HT1080 (cell line): ENCODE measurements at places on chromosomes 13 and 19. TPM values are rescaled to one million over a fixed set of nuclear protein-coding genes. Genes with fewer than 3 reads are reported as not detected.

- DNase-seq, result no peak
Observed at GRCh38 chr13:102599426-102600012, 2.7 kb downstream of the TPP2 start.

- no peak for DNase-seq
Observed at GRCh38 chr19:9018163-9018875, 8.1 kb upstream of the MUC16 start.

- no peak for DNase-seq
Observed at GRCh38 chr19:53357821-53358581, 7.5 kb upstream of the ZNF525 start.

GRCh38 chr13:112510002-112510780, 77.8 kb downstream of the TUBGCP3 start:
- DNase-seq, result peak; percentile 52

- no peak for DNase-seq
Observed at GRCh38 chr19:29525901-29526729, at the start of gene VSTM2B. Gene VSTM2B, plus strand, starts transcription at chr19:29525994. Its CDS starts 590 bp downstream, at chr19:29526584.

DNA sequence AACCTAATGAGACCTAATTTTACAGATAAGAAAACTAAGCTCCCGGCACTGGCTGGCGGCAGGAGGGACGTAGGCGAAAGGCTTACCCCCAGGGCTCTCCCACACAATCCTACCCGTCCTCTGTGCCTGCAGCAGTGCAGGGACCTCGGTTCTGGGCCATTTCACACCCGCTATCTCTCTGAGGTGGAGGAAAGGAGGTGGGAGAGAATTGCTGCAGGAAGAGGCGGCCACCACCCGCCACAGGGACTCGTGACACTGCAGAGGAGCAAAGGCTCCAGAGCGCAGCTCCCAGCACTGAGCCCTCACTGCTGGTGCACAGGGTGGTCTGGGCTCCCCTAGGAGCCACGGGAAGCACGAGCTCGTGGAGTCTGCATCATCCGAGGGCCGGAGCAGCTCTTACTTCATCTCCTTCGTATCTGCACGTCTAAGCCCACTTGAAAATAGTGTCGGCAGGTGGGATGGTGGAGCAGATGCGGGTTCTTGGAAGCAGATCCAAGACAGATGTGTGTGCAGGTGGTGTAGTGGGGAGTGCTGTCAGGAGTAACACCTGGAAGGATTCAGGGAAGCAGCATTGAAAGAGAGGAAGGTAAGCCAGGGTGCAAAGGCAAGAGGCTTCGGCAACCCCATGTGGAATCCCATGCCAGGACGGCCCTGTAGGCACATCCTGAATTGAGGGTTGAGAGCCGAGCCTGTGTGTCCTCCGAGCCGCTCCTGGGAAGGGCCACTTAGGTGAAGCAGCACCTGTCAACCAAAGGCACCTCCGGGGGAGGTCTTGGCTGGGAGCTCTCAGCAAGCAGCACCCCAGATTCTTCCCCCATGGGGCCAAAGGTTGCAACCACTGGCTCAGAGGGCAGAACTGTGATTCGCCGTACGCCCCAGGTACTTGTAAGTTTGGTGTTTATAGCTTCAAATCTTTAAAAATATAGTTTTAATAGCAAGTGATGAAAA, 115.8 kb upstream of the SPACA7 start:
- no peak for DNase-seq

- peak; percentile 53 for DNase-seq
Observed at GRCh38 chr13:32650705-32651311, 64.6 kb downstream of the PDS5B start.

- no peak for DNase-seq
Observed at GRCh38 chr13:109118521-109118920, 489.1 kb downstream of the MYO16 start.

DNA sequence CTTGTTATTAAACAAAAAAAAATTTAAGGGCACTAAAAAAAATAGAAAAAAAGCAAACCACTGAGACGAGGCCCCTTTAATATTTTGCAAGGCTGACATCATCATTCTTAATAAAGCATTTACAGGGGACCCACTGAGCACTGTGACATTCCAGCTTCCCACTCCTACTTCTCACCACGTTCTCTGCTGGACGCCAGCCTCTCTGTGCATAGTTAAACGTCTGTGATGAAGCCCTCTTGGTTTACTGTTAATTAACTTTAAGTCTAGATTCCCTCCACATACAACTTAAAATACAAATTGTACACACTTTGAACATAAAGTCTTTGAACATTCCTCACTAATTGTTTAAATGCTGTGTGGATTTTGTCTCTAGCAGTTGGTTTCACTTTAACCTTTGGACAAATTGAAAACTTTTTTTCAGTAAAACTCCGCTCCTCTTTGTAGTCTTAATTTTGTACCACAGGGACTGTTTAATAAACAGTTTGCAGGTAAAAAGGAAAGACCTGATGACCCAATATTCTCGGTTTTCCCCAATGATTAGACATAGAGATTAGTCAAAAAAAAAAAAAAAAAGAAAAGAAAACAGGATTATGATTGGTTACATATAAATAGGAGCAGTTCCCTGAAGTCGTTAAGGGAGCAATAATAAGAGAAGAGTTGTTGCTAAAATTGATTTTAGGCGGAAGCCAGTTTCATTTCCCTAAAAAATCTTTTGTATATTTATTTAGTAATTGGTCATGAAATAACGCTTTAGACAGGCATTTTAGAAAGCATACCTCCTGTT, 219.8 kb downstream of the MZT1 start:
- peak; percentile 11 for DNase-seq

DNA sequence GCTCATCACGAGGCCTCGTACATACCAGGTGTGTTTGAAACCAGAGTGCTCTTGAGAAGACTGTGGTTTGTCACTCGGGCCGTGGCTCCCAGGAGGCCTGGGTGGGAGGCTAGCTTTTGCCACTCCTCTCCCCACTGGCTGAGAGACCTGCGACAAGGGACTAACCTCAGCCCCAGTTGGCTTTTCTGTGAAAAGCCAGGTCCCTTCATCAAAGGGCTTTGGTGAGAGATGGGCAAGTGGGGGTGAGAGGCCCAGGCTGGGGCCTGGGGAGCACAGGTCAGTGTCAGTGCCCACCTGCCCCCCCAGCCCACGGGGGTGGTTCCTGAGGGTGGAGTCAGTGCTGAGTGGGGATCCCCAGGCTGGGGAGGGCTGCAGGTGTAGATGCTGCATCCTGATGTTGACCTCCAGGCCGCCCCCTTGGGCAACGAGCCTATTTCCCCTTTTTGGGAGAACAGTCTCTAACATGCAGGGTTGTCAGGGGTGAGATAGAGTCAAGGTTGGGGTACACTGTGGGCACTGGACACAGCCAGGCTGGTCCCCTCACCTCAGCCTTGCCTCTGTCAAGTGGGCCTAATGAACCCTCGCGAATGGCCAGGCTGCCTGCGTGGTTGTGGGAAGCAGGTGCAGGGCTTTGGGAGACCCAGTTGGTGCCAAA, 661 bp downstream of the KCNJ14 start:
- DNase-seq, result no peak

- DNase-seq, result no peak
Observed at GRCh38 chr13:114049026-114049425, 75.2 kb upstream of the C13orf46 start.

- DNase-seq, result no peak
Observed at GRCh38 chr13:110813646-110814624, 100.4 kb downstream of the ING1 start.

DNA sequence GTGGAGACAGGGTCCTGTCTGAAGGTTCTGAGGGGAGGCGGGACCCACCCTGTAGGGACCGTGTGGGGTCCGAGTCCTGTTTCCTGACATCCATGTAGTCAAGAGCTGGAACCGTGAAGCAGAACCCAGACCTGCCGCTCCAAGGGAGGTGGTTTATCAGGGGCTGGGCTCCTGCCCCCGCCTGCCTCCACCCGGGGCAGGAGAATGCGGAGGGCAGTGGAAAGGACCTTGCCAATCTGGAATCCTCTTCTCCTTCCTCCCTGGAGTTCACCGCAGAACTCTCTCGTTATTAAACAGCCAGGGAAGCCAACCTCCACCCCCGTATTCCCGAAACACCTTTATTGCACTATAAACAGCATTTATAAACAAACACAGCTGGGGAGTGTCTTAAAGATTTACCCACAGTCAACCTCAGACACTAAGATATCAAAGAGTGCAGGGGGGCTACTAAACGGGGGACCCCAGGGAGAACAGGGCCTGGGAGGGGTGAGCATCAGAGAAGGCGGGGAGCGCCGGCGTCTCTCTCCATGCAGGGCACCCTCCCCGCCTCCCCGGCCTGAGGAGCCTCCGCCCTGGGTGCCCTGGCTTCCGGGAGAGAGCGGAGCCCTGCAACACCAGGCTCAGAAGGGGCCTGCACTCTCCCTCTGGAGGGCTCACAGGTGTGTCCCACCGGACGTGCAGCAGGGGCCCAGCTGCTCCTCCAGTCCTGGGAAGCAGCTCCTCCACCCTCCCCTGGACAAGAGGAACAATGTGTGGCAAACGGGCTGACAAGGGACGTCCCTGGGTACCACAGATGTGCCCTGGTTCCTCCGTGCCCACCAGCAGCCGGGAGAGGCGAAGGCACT, 3.6 kb downstream of the C2CD4C start:
- DNase-seq, result no peak

GRCh38 chr13:52975161-52975560, 53.5 kb upstream of the OLFM4 start:
- no peak for DNase-seq

DNA sequence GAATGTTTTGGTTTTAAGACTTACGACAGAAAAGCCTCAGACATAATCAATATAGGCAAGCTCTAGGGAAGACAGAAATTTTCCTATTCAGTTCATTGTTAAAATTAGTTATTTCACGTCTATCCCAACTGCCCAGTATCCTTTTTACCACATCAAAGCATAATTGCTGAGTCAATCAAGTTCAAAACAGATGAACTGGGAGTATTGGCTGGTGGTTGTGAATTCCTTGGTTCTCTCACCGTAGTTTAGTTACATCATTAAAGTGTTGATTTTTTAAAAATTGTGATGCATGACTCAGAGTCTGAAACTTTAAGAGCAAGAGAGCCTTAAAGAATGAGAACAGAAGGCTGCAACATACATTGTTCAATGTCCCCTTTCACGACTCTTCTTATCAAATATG, 143.3 kb upstream of the FREM2 start:
- DNase-seq, result peak; percentile 70

DNA sequence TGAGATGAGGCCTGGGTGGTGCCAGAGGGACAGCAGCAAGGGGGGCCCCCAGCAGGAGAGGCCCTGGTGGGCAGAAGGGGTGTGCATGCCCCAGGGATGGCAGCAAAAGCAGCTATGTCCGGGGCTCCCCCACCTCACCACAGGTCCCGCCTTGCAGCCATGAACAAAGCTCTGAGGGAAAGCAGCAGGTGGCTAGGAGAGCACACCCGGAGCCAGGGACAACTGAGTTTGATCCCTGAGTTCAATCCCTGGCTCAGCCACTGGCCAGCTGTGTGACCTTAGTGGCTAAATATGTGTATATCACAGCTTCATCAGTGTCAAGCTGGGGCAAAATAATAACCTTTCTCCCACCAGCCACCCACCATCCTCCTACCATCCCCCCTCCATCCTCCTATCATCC, 47.7 kb upstream of the KCTD15 start:
- DNase-seq, result no peak

- DNase-seq, result no peak
Observed at GRCh38 chr13:51541809-51542258, 42.4 kb upstream of the WDFY2 start.

DNA sequence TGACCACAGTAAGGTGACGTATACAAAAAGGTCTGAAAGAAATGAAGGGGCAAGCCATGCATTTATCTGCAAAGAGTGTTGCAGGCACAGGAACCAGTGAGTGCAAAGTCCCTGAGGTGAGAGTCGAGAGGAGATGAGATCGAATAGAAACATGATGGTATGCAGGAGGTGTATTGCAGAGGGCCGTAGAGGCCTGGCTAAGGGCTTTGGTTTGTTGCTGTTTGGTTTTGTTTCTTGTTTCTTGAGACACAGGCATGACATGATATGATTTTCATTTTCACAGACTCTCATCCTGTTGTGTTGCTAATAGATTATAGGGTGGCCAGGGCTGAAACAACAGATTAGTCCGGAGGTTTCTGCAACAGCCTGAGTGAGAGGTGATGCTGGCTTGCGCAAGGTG, 80.4 kb downstream of the HSPH1 start:
- no peak for DNase-seq

DNA sequence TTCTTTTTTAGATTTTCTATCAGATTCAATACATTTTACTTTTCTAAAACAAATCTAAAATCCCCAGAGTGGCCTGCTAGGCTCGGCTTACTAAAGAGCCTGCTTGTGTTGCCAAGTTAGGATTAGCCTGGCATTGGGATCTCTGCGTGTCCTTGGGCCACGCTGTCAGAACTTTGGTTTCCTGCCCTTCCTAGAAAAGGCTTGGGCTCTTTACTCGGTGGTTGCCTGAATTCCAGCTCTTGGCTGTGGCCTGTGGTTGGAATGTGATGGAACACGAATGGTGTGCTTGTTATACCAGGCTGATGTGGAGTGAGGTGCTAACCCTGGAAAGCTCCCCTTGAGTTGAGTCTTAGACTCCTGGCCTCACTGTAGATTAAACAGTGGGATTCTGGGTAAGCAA, 8.5 kb downstream of the SPATA13 start:
- DNase-seq, result no peak

GRCh38 chr13:47250146-47250545, 353.3 kb upstream of the HTR2A start:
- no peak for DNase-seq

DNA sequence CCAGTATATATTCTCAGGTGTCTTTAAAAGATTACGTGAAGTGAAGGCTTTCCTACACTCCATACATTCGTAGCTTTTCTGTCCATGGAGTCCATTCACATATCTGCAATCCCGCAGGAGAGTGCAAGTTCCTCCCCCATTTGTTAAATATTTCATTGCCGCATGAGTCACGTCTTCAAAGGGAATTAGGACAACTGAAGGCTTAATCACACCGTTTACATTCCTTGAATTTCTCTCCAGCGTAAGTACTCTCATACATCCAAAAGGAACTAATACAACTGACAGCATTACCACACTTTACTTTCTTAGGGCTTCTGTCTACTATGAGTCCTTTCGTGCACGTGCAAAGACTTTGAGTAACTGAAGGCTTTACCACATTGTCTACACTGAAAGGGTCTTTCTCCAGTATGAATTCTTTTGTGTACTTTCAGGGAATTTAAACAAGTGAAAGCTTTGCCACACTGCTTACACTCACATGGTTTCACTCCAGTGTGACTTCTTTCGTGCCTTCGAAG, 29.0 kb upstream of the ZNF564 start:
- DNase-seq, result peak; percentile 53

The TRPM4 gene
- total RNA-seq, result 7.5 and 8.6 TPM in 2 replicates

The ZNF415 gene
- not detected in 2 replicates for total RNA-seq

The PIP5K1C gene
- 8.9 and 15.5 TPM in 2 replicates for total RNA-seq

The PCP2 gene
- total RNA-seq, result not detected in 2 replicates

The ZNF71 gene
- total RNA-seq, result 4.0 and 4.9 TPM in 2 replicates

The URAD gene
- total RNA-seq, result not detected in 2 replicates

The MATK gene
- total RNA-seq, result not detected in 2 replicates

The GZMM gene
- not detected in 2 replicates for total RNA-seq
